ENCODE measurements at places on chromosomes 3 and 15. TPM values are rescaled to one million over a fixed set of nuclear protein-coding genes. Genes with fewer than 3 reads are reported as not detected.

GRCh38 chr15:36796161-36796560 lies 216.7 kb downstream of the CDIN1 start:
- DNase-seq, result no peak

- no peak for DNase-seq
Observed at GRCh38 chr3:13086531-13086981, 13.3 kb upstream of the IQSEC1 start.

The TRAT1 gene
- total RNA-seq, result not detected

- DNase-seq, result no peak
Observed at GRCh38 chr15:92189166-92189565, 204.5 kb upstream of the ST8SIA2 start.

DNA sequence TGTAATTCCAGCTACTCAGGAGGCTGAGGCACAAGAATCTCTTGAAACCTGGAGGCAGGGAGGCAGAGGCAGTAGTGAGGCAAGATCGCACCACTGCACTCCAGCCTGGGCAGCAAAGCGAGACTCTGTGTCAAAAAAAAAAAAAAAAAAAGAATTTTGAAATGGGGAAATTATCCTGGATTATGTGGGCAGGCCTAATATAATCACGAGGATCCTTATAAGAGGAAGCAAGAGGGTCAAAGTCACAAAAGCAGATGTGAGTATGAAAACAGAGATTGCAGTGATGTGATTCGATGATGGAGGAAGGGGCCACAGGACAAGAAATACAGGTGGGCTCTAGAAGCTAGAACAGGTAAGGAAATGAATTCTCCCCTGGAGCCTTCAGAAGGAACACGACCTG lies 159.6 kb downstream of the LEKR1 start:
- no peak for DNase-seq

GRCh38 chr3:168025076-168025475 lies 70.6 kb downstream of the GOLIM4 start:
- DNase-seq, result no peak

- DNase-seq, result peak; percentile 61
Observed at GRCh38 chr3:52234516-52235447, 4.2 kb downstream of the TWF2 start.
